T-helper 17 cell (primary cell): ENCODE measurements at places on chromosomes 1 and 21. TPM values are rescaled to one million over a fixed set of nuclear protein-coding genes. Genes with fewer than 3 reads are reported as not detected.

GRCh38 chr1:38006008-38006828 is 904 bp upstream of the FHL3 start:
- DNase-seq: no peak
- peak overlapping the region; percentile 74 for H3K4me3 ChIP-seq
- peaks cover 2% of the 10 kb centered on the region for H3K36me3 ChIP-seq
- H3K27me3 ChIP-seq: peaks cover 14% of the 10 kb centered on the region
- peaks cover 7% of the 10 kb centered on the region for H3K4me1 ChIP-seq
- no peak overlapping the region for H3K27ac ChIP-seq

GRCh38 chr1:115314765-115315164 is 23.3 kb downstream of the NGF start:
- no peak overlapping the region for H3K4me3 ChIP-seq
- no peak overlapping the region for H3K27ac ChIP-seq
- no peak for DNase-seq
- peaks cover 2% of the 10 kb centered on the region for H3K36me3 ChIP-seq

The C8A gene
- not detected for total RNA-seq

The SEC16B gene
- total RNA-seq: not detected

The ACTL8 gene
- not detected for total RNA-seq

The FMO4 gene
- total RNA-seq: 1.3 TPM

The WLS gene
- total RNA-seq: not detected

GRCh38 chr1:157310401-157310800 is 172.2 kb upstream of the ETV3 start:
- H3K4me1 ChIP-seq: peaks cover 3% of the 10 kb centered on the region
- H3K4me3 ChIP-seq: no peak overlapping the region
- H3K27me3 ChIP-seq: peaks cover 58% of the 10 kb centered on the region
- H3K27ac ChIP-seq: no peak overlapping the region
- no peak for DNase-seq

DNA sequence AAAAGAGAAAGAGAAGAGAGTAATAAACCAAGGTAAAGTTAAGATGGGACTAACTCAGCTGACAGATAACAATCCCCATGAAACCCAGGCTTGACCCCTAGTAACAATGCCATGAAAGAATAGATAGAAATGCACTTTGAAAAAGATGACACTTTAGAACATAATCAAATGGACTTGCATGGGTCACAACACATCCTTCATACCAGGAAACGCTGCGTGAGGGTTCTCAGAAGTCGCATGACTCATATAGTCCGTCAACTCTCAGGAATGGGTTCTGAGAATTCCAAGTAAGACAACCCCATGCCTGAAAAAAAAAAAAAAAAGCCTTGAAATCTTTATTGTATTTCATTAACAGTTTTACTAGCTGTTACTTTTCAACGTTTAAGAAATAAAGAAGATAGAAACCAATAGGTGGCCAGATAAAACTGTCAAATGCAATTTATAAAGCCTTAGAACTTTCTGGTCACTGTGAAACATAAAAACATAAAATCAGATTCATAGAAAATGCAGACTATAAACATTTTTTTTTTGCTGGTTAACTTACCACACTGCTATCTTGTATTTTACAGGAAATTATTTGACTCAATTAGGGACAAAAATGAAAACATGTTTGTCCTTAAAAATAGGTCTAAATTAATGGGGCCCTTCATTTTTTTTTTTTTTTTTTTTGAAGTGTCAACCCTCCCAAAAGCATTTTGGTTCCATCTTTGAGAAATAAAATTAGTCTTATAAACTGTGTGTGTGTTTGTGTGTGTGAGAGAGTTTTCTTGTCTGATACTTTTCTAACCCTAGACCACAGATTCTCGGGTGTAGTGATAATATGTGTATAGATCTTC is 202.1 kb downstream of the NCAM2 start:
- no peak for DNase-seq
- no peaks in the 10 kb centered on the region for H3K36me3 ChIP-seq
- peaks cover 6% of the 10 kb centered on the region for H3K4me1 ChIP-seq
- H3K27ac ChIP-seq: no peak overlapping the region
- H3K4me3 ChIP-seq: peak overlapping the region; percentile 4
- no peaks in the 10 kb centered on the region for H3K27me3 ChIP-seq

The PEAR1 gene
- 0.42 TPM for total RNA-seq

The NUDT4B gene
- not detected for total RNA-seq

The OR10R2 gene
- not detected for total RNA-seq
